ENCODE measurements at places on chromosomes 2 and 18. TPM values are rescaled to one million over a fixed set of nuclear protein-coding genes. Genes with fewer than 3 reads are reported as not detected.

IL36G gene
- total RNA-seq = not detected

PPP1R1C gene
- total RNA-seq = not detected

CD28 gene
- total RNA-seq = 177 TPM

DNA sequence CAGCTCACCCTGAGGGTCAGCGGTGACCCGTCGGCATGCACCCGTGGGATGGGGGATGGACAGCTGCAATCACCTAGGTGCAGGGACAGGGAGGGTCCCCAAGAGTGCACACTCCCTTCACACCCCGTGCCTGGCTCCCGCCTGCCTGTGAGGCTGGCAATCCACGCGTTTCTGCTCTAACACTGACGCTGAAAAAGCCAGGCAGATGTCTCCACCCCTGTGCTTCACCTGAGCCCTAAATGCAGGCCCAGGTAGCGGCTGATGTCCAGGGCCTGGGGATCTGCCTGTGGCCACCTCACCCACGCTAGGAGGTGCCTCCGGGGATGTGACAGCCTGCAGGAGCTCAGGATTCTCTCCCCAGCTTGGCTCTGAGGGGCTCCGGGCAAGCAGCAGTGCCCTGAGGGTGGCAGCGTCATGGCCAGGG lies 212.0 kb upstream of the SALL3 start:
- no peak overlapping the region for H3K27ac ChIP-seq
- H3K4me1 ChIP-seq = no peaks in the 10 kb centered on the region

DNA sequence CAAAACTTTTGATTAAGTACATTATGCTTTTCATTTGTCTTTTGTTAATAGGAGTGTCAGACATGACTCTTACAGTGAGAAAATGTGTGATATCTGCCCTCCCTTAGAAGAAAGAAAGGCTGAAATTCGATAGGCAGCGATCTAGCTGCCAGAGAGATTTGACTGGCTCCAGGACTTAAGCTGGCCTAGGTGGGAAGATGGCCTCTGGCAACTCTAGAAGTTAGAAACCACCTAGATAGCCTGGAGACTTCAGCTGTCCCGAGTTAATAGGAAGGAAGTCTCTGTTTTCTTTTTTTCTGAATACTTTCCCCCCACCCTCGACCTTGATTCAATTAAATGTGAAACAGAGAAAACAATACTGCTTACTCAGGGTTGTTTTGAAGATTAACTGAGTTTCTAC lies 1194.7 kb upstream of the CRIM1 start:
- no peak for DNase-seq
- no peaks in the 10 kb centered on the region for H3K36me3 ChIP-seq

GRCh38 chr2:232385660-232386489 lies 7.3 kb downstream of the ALPP start:
- H3K4me3 ChIP-seq = no peak overlapping the region
- no peaks in the 10 kb centered on the region for H3K36me3 ChIP-seq
- no peak overlapping the region for H3K27ac ChIP-seq
- no peaks in the 10 kb centered on the region for H3K4me1 ChIP-seq
- peaks cover 33% of the 10 kb centered on the region for H3K27me3 ChIP-seq

DNA sequence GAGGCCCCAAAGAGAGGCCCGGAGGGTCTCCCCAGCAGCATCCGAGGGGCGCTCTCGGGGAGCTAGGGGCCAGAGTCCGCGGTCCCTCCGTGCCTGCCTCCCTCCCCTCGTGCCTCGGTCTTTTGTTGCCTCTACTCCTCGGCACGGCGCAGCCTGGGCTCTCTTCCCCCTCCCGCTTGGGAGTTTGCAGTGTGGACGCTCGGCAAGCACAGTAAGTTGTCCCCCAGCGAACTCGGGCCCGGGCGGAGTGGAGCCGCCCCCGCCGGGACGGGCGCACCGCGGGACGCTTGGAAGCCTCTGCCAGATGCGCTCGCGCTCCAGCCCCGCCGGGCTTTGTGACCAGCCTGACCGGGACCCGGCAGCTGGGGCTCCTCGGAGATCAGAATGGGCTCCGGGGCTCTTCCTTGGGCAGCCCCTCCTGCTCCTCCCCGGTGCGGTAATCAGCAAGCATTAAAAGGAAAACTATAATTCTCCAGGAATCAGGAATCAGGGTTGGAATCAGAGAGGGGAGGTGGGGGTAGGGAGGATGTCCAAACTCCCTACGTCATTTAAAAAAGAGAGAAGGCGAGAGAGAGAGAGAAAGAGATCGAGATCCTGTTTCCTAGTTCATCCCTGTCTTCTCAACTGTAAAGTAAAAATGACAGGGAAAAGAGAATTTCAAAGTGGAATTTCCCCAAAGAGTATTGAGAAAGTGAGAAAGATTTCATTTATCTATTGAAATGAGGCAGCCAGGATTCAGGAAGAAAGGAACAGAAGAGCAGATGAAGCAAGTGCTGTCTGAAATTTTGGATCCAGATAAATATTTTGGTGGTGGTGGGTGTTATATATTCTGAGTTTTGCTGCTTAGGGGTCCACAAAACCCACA lies 786 bp upstream of the TMEM200C start:
- H3K36me3 ChIP-seq = no peaks in the 10 kb centered on the region
- H3K27ac ChIP-seq = no peak overlapping the region
- H3K4me3 ChIP-seq = peak overlapping the region; percentile 50
- DNase-seq = peak; percentile 6

DNA sequence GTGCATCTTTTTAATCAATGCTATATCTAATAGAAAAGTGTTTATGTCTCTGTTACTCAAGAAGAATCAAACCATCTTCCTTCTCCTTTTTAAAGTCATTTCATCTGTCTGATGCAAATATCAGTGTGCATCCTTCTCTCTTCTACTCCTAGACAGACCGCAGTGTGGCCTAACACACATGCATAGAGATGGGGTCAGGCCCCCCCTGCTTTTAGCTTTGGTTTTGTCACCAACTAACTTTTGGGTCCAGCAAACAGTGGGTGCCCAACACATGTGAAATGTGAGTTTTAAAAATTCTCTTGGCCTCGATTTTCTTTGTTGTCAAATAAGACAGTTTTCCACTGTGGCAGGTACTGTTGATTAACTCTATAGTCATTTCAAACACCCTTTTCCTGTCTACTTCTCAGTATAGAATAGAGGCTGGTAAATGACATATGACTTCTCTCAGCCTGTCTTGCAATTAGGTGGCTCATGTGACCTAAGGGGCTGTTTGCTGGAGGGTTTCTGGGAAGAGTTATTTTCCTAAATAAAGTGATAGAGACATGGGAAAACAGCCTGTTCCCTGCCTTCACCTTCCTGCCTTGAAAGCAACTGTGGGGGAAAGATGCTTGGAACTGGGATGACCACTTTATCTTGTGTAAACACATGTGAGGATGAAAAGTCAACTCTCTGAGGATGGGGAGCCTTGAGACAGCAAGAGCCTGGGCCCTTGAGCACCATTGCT lies 65.7 kb upstream of the DARS1 start:
- H3K27ac ChIP-seq = peak overlapping the region; percentile 99
- H3K36me3 ChIP-seq = peaks cover 2% of the 10 kb centered on the region
- H3K27me3 ChIP-seq = no peaks in the 10 kb centered on the region
- DNase-seq = no peak

- DNase-seq = no peak
- H3K4me1 ChIP-seq = peaks cover 51% of the 10 kb centered on the region
- peaks cover 71% of the 10 kb centered on the region for H3K36me3 ChIP-seq
- peak overlapping the region; percentile 4 for H3K4me3 ChIP-seq
- H3K27me3 ChIP-seq = no peaks in the 10 kb centered on the region
These were observed 14.8 kb downstream of the ZAP70 start for GRCh38 chr2:97728091-97728731.

GRCh38 chr18:58547864-58548263 lies 81.0 kb downstream of the ALPK2 start:
- peak overlapping the region; percentile 59 for H3K27ac ChIP-seq
- H3K4me1 ChIP-seq = peaks cover 89% of the 10 kb centered on the region
- peak overlapping the region; percentile 53 for H3K4me3 ChIP-seq
- H3K36me3 ChIP-seq = peaks cover 16% of the 10 kb centered on the region
- no peak for DNase-seq
- H3K27me3 ChIP-seq = peaks cover 16% of the 10 kb centered on the region

DNA sequence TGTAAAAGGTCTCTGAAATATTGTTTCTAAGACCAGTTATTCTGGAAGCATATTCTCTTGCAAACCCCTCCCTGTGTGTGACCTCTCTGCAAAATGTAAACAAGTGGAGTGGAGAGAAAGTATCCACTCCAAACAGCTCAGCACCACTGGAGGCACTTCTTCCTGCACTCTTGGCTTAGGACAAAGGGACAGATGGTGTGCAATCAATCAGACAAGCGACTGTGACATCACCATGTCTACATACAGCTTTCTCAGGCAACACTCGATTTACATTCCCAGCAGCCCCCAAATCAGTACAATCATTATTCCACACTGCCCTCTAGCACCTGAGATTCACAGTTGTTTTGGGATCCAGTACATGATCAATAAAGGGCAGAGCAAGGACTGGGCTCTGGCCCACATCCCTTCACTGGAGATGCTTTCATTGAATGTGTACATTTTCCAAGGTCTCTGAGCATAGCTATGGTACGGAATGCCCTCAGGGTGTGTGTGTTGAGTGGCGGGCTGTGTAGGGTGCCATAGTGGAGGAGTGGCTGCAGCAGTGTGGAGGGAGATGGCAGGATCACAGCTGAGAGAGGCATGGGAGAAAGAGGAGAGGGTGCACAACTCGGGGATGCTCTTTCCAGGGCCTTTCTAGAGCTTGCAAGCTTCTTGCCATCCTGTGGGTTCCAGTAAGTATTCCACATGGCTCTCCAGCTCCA lies 311.8 kb upstream of the ST6GAL2 start:
- DNase-seq = no peak

DNA sequence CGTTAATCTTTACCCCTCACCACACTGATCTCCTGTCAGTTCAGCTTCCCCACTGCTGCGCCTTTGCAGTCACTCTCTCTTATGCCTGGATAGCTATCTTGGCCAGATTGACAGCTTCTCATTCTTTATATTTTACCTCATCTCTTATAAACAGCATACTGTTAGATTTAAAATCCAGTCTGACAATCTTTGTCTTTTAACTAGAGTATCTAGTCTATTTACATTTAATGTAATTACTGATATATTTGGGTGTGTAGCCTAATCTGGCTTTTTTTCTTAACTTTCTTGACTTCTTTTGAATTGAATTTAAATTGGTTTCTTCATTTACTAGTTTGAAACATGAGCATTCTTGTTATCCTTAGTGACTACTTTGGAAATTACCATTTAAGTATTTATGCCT lies 225.1 kb downstream of the PRKCE start:
- no peaks in the 10 kb centered on the region for H3K27me3 ChIP-seq
- DNase-seq = no peak
- H3K4me3 ChIP-seq = no peak overlapping the region
- peaks cover 16% of the 10 kb centered on the region for H3K36me3 ChIP-seq

DNA sequence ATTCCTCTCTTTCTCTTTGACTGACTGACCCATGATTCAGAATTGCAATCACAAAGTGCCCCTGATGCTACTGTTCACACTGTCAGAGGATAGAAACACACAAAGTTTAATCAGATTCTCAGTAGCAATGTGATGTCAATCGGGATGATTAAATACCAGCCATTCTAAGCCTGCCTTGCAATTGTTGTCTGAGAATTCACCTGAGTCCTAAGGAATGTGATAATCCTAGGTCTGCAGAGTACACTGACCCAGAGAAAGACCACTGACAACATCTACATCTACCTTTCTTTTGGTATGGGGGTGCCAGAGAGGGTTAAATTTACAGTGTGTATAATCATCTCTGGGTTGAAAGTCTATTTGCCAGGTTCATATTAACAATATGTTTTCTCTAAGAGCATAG lies 883.3 kb downstream of the NRXN1 start:
- H3K27ac ChIP-seq = no peak overlapping the region
- no peaks in the 10 kb centered on the region for H3K36me3 ChIP-seq
- no peak overlapping the region for H3K4me3 ChIP-seq
- no peaks in the 10 kb centered on the region for H3K4me1 ChIP-seq
- DNase-seq = no peak

DNA sequence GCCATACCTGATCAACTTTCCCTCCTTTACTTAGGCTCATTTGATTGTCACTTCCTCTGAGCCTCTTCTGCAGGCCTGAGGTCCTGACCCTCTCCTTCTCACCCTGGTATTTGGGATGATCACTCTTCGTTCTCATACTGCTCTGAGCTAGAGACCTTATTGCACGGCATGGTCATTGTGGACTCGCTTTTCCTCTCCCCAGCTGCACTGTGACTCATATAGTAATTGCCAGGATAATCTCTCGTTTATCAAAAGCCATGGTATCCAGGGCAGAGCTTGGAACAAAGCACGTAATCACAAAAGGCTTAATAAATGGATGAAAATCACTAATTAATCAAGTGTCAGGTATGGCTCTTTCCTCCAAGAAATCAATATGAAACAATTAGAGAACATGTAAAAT lies 40.9 kb upstream of the TRIB2 start:
- no peak for DNase-seq
- no peaks in the 10 kb centered on the region for H3K27me3 ChIP-seq
- no peak overlapping the region for H3K27ac ChIP-seq
- H3K36me3 ChIP-seq = peaks cover 2% of the 10 kb centered on the region
- H3K4me3 ChIP-seq = no peak overlapping the region

- no peaks in the 10 kb centered on the region for H3K4me1 ChIP-seq
- H3K36me3 ChIP-seq = no peaks in the 10 kb centered on the region
- H3K27ac ChIP-seq = no peak overlapping the region
- H3K27me3 ChIP-seq = no peaks in the 10 kb centered on the region
These were observed 20.5 kb downstream of the CARF start for GRCh38 chr2:202932425-202933138.

DNA sequence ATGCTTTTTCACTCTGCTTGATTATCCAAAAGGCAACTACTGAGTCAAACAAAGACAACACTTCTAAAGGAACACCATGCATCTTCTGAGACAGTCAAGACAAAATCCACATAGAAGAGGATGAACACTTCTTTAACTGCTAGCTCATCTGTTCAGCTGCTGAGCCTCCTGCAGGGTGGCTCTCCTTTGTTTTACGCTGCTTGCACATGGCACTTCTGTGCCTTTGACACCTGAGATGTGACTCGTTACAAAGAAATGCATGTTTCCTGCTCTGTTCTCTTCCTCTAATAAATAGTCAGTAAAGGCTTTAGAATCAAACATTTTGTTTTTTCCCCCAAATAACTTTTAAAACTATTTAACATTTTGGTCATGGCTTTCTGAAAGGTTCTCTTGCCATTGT lies 1129.4 kb downstream of the TDRD15 start:
- no peak for DNase-seq
- H3K27me3 ChIP-seq = no peaks in the 10 kb centered on the region
- no peak overlapping the region for H3K4me3 ChIP-seq
- H3K27ac ChIP-seq = no peak overlapping the region

Data from activated T-cell treated with anti-CD3 and anti-CD28 coated beads, Interleukin-2, amount 50 U/mL, for 72 hours (primary cell).